ENCODE measurements at places on chromosomes 1 and 21.

DNA sequence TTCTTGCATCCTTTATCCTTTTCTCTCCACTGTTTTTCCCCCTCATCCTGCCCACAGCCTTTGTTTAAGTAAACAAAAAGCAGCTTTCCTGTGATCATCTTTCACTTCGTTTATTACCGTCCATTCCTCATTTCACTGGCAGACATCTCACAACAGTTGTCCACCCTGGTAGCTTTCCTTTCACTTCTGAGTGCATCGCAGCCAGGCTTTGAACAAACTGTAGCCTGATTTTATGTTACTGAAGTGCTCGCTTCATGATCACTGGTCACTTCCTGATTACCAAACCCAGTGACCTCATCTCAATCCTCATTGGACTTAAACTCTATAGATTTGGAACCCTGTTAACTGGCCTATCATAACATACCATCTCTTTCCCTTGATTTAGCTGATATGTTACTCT is 67.7 kb downstream of the SDCCAG8 start:
- peak; percentile 26 for DNase-seq

DNA sequence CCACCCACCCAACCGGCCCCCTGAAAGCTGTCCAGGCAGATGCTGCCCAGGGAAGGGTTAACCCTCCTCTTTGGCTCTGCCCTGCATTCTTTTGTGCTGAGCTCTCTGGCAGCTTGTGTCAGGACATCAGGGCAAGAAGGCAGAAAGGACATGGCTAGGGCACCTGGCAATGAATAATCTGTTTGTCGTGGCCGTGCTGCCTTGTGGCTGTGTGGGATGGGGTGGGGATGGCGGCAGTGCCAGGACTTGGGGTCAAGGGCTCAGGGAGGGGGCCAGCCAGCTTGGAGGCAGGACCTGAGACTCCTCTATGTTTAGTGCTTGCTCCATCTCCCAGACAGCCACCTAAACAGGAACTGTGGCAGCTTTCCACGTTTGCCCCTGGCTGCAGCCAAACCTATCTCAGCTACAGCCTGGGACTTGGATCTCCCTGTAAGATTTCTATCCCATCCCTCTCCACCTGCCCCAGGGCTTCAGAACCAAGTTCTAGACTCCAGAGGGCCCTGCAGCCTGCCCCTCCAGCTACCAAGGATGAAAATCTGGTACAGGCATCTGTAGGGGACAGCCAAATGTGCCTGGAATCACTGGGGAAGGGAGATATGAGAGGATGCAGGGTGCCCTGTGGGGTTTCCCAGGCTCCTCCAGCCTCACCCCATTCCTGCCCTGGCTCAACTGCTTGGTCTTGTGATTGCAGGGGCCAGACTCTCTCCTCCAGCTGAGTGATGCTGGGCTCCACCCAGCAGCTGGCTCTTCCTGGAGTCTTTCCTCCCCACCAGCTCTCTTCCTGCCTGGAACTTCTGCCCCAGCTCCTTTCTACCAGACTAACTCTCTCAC is 9.6 kb upstream of the GPR37L1 start:
- DNase-seq, result peak; percentile 45

DNA sequence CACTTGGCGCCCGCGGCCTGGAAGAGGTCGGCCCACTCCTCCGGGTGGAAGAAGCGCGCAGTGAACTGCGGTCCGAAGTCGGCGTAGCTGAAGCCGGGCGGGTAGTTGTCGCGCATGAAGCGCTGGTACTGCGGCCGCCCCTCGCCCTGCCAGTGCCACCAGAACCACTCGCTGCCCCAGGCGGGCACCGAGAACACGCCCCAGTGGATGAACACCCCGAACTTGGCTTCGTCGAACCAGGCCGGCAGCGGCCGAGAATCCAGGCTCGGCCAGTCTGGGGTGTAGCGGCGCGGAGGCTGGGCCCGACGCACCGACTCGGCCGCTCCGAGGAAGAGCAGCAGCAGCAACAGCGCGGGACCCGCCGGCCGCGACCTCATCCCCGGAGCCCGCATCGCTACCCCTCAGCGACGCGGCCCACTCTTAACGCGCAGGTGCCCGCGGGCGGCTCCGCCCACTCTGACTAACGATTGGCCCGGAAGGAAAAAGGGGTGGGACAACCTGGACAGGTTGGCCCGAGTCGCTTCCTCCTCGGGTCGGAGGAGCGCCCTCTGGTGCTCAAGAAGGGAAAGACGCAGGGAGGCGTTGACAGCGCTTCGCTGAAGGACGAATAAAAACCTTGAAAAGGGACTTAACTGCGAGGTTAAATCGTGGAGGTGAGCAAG is at the start of gene FUCA1:
Gene FUCA1 (minus strand): TSS at position 396 of the 662 bp plus-strand sequence. CDS start 4 bp downstream, at position 392.
- peak; percentile 89 for DNase-seq

DNA sequence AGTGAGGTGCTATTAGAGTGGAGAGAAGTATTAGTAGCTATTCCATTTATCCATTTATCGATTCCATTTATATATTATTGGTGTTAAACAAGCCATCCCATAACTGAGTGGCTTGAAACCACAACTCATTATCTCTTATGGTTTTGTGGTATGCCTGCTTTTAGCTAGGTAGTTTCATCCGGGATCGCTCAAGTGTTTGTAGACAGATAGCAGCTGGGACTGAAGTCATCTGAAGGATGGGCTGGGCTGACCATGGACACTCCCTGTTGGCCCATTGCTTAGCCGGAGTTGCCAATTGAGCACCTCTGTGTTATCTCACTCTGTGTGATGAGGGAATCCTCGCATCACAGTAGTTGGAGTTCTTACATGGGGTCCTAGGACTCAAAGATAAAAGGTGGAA is 622.5 kb downstream of the PLA2G4A start:
- DNase-seq, result no peak

GRCh38 chr21:25949701-25950100 is 214.9 kb downstream of the GABPA start:
- DNase-seq, result no peak

- peak; percentile 38 for DNase-seq
Observed at GRCh38 chr1:182340233-182341058, 51.1 kb downstream of the GLUL start.

DNA sequence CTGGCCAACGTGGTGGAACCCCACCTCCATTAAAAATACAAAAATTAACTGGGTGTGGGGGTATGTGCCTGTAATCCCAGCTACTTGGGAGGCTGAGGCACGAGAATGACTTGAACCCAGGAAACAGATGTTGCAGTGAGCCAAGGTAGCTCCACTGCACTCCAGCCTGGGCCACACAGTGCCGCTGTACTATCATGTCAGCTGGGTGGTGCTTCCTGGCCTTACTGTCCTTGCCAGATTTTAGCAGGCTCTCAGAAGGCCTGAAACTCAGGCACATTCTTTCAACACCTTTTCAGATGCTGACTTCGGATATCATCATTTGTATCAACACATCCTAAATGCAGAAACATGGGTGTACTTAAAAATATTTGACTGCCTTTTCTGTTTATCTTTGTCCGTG is 31.6 kb upstream of the NBL1 start:
- no peak for DNase-seq

DNA sequence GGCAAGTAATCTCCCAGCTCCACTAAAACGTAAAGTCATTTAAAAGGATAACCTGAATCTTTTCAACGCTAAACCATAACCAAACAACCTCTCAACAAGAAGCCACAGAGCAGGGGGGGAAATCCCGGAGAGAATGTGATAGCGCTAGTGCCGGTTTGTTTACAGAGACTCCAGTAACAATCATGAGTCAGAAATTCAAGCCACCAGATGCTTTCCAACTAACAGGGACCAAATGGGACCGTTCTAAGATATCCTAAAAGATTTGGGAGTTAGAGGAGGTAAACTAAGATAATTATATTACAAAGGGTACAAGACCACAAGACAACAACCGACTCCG is 825 bp downstream of the DCAF8 start:
- DNase-seq, result peak; percentile 68

- DNase-seq, result peak; percentile 65
Observed at GRCh38 chr1:89842567-89843272, 21.9 kb downstream of the LRRC8D start.

DNA sequence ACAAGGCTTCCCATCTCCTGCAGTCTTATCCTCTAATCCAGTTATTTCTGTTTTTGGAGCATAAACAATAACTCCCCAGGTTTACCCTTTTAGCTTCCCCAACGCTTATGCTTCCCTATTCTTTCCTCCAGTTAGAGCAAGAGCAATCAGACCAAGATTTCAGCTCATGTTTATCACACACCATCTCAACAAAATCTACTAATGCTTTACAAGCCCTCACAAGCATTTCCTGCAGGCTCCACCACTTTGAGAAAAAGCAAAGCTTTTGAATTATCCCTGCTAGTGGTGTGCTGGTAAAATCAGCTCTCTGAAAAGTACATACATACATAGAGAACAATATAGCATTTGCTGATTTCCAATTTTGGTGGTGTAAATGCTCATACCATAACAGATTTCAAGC is 92.9 kb downstream of the EDEM3 start:
- no peak for DNase-seq

- DNase-seq, result peak; percentile 25
Observed at GRCh38 chr1:51729824-51730301, 113.0 kb downstream of the OSBPL9 start.

DNA sequence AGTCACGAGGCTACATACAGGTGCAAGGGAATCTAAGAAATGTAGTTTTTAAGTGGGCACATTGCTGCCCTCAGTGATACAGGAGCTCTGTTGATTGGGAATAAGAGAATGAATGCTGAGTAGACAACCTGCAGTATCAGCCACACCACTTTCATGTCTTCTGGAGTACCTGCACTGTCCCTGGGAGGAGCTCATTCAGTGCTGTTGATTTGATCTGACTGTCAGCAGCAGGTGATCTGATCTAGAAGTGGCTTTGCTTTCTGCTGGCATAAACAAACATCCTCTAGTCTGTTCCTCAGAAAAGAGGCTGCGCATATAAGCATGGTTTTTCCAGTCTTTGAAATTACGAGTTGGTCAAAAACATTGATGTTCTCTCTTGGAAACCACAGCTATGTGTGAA is 35.5 kb upstream of the LRRC52 start:
- DNase-seq, result no peak

- no peak for DNase-seq
Observed at GRCh38 chr1:200888349-200888838, 6.3 kb upstream of the INAVA start.

- peak; percentile 64 for DNase-seq
Observed at GRCh38 chr21:35086357-35086756, 37.3 kb upstream of the RUNX1 start.

DNA sequence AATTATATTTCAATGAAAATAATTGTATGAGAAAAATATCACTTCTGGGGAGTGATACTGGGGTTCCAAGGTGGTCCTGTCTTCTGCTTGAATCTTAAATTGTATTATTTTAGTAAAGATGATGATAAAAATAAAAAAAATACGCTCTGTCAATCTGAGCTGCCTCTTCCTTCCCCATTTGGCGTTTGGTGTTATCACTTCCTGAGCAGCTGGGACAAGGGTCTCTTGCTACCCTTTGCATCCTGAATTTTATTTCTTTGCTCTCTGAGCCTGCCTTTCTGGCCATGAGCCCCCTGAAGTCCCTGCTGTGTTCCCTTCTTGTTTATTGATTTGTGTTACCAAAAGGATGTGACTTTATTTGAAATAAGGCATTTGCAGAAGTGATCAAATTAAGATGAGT is 111.0 kb downstream of the KCNJ6 start:
- no peak for DNase-seq

DNA sequence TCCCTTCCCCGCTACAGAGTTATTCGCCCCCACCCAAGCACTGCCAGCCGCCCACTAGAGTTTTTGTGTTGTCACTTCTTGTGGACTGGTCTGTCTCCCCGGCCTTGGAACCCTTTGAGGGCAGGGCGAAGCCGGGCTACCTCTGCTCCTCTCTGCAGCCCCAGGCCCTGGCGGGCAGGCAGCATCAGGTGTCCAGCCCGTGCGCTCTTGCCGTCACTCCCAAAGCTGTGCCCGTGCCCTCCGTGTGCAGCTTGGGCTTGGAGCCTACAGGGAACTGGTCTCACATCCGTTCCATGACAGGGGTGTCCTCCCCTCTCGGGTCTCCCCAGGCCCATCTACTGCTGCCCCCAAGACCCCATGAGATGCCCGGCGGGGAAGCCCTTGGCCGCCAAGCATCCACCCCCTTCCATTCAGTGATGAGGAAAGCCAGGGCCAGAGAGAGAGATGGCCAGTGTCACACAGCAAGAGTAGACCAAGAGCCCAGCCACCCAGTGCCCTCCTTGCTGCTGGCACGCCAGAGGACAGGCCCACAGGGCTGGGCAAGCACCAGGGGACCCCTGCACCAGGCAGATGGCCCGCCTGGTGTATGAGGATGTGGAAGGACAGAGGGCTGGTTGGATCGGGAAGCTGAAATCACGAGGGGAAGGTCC is 15.3 kb upstream of the LDLRAP1 start:
- no peak for DNase-seq

DNA sequence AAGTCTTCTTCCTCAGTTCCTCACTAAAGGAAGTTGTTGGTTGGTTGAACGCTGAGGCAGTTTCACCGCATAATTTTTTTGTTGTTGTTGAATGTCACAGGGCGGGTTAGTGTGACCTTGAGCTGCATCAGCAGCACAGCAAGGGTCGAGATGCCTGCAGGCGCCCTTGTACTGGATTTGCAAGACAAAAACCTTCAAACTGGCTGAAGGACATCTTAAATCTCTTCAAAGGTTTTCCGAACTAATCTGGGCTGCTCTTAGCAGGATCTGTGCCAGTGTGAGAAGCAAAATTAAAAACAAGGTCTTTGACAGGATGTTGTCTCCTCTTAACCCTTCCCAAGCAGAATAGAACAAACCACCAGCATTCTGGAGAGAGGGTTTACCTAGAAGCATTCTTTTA is 59.4 kb downstream of the NRIP1 start:
- DNase-seq, result peak; percentile 38

DNA sequence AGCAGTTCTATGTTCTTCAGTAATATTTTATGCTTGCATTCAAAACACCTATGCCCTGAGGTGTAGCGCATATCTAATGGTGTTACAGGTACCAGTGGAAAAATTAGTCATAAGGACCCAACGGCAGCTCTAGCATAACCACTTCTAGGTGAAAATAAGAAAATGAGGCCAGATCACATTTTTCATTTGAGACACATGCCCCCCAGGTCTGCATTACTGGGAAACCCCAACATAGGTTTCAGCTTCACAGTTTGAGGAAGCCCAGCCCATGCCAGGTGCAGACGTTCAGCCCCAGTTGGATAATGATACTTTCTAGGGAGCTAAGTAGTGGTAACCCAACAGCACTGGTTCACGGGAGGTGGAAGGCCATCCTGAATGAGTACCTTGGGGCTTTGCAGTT is 129.8 kb downstream of the CNIH3 start:
- no peak for DNase-seq

- DNase-seq, result no peak
Observed at GRCh38 chr1:25100151-25100833, 132.0 kb downstream of the SYF2 start.

- DNase-seq, result no peak
Observed at GRCh38 chr1:167084757-167085156, 5.4 kb downstream of the GPA33 start.

GRCh38 chr1:41542196-41542930 is 57.9 kb upstream of the EDN2 start:
- DNase-seq, result no peak

- DNase-seq, result no peak
Observed at GRCh38 chr1:77354536-77354935, 72.7 kb downstream of the AK5 start.

GRCh38 chr21:29656504-29657239 is 283.1 kb downstream of the GRIK1 start:
- DNase-seq, result peak; percentile 64
